ENCODE measurements at places on chromosomes 7 and 10.

DNA sequence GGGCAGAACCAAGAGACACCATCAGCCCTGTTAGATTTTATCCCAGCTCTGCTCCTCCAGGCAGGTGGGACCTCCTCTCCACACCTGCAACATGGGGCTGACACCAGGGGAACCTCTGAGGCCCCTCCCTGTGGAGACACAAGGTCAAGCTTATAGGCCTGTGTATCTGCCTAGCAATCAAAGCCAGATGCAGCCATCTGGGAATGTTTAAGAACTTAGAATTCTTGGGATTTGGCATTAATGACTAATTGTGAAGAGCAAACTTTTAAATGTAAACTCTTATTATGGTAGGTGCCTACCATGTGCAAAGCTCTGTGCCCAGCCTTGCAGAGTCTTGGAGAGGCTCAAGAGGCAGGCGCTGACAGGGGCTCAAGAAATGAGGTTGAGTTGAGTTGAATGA lies 52.1 kb downstream of the TBATA start:
- DNase-seq, result no peak

DNA sequence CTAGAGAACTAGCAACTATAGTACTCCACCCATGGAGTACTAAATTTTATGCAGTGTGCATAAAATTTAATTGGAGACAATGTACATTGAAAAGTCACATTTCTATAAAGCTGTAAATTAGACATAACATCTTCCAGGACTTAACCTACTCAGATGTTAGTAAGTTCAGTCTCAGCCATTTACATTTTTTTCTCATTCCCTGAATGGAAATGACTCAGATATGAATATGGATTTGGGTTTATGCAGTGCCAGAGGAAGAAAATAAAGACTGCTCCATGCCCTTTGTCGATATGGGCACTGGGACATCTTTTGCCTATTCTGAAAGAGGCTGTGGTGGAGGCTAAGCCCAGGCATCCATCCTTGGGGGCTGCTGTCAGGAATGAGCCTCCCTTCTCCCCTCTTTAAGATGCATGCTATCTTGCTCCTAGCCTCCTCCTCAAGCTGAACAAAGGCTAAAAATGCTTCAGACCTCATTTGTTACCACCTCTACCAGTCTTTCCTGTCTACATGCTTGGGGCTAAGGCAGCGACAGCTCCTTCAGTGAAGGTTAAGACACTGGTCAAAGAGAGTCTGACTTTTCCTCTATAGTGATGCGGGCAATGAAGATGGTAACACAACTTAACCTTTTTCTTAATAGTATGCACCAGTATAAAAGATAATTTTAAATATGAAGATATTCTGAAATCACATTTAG lies 486.8 kb upstream of the ANKRD30A start:
- no peak for DNase-seq

- DNase-seq, result no peak
These were observed 8.9 kb downstream of the PNLIP start for GRCh38 chr10:116554628-116555027.

DNA sequence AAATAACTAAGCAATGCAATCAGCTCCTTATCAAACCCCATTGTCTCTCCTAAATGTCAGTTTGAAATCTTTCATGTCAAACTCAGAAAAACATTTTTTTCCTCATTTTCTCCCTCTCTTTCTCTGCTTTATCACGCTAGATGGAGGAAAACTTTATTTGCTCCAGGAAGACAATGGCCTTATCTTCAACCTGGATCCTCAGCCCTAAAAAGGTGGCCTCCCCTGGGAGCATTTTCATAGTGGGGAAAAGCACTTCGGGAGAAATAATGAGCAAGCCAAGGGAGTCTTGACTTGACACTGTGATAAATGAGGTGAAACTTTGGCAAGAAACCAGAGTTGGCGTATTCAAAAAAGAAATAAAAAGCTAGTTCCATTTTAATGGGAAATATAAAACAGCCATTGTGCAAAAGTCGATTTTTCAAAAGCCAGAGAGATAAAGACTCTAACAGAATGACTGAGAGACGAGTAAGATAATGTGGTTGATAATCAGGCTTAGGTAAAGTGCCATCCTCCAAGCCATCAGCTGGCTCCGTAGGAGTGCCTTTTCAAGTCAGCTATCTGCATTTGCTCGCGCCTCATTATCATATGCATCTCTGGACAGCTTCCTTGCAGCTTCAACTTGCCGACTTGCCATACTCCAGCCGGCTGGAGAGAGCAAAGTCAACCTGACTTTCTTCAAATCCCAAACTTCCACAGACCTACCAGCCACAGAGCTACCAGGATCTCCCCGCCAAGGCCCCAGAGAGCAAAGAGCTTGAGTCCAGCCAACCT lies 19.9 kb downstream of the HABP2 start:
- no peak for DNase-seq

DNA sequence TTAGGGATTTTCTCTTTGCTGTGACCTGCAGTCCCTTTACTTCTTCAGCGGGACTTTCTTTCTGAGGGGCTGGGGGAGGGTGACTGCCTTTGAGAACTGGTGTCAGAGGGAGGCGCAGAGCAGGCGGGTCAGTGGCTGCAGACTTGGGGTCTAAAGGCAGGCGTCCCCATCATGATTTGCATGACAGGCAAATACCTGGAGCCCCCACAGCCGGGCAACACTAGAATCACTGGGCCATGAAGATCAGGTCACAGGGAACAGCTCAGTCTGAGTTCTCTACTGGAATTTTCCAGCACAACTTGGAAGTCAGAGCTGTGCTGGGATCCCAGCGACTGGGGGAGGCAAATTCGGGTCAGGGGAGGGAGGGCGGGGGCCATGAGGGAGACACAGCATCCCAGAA lies 29.2 kb upstream of the PITRM1 start:
- DNase-seq, result no peak

GRCh38 chr7:69126896-69127479 lies 471.3 kb upstream of the AUTS2 start:
- DNase-seq, result no peak

GRCh38 chr10:30782537-30783461 lies 153.2 kb upstream of the LYZL2 start:
- DNase-seq, result no peak

GRCh38 chr7:16813232-16813616 lies 8.4 kb upstream of the AGR2 start:
- DNase-seq, result no peak

DNA sequence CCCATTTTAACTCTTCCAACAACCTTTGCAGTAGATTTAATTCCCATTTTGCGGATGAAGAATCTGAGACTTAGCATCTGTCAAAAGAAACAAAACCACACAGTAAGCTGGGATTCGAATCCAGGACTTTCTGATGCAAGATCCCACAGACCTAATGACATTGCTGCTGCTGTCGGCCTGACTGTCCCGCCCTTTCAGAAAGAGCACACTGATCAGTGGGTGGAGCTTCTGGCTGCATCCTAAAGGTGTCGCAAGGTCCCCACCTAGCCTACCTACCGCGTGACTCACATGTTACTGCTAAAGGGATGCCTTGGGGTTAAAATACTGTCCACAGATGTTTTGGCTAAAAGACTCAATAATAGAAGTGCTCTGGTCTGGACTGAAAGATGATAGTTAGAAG lies 134.7 kb downstream of the EMX2 start:
- DNase-seq, result no peak

GRCh38 chr7:17212188-17212587 lies 86.3 kb upstream of the AHR start:
- no peak for DNase-seq

GRCh38 chr7:28419716-28420115 lies 7.4 kb downstream of the CREB5 start:
- DNase-seq, result no peak

GRCh38 chr7:32079510-32079909 lies 9.3 kb upstream of the PDE1C start:
- DNase-seq, result no peak

DNA sequence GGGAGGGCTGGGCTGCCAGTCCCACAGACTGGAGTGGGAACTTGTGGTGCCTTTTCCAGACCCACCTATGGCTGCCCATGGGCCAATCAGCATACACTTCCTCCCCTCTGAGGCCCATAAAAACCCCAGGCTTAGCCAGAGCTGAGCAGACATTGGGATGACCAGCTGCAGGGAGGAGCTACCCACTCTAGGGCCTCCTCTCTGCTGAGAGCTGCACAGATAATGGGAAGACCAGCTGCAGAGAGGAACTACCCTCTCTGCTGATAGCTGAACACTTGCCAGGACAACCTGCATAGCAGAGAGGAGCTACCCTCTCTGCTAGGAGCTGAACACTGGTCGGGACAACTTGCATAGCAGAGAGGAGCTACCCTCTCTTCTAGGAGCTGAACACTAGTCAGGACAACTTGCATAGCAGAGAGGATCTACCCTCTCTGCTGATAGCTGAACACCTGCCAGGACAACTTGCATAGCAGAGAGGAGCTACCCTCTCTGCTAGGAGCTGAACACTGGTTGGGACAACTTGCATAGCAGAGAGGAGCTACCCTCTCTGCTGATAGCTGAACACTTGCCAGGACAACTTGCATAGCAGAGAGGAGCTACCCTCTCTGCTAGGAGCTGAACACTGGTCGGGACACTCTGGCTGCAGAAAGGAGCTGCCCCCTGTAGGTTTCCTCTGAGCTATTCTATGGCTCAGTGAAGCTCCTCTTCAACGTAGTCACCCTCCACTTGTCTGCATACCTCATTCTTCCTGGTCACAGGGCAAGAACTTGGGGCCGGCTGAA lies 88.3 kb upstream of the CACUL1 start:
- no peak for DNase-seq

GRCh38 chr10:126369125-126369710 lies 19.1 kb downstream of the ADAM12 start:
- no peak for DNase-seq

DNA sequence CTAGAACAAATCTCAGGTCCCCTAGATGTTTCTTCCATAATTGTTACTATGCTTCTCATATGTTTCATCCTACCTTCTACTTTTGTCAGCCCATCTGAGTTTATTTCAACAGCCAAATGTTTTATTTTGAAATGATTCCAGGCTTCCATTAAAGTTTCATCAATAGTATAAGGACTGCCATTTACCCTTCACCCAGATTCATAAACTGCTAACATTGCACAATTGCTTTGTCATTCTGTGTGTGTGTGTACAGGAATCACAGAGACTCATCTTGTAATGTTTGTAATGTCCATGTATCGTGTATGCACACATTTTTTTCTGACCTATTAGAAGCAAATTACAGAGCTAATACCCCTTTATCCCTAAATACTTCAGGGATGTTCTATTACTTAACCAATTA lies 25.5 kb downstream of the MMRN2 start:
- no peak for DNase-seq

- DNase-seq, result no peak
These were observed 15.8 kb downstream of the MAT1A start for GRCh38 chr10:80273523-80274170.

- no peak for DNase-seq
These were observed 309.7 kb upstream of the NFE2L3 start for GRCh38 chr7:25842201-25842733.

DNA sequence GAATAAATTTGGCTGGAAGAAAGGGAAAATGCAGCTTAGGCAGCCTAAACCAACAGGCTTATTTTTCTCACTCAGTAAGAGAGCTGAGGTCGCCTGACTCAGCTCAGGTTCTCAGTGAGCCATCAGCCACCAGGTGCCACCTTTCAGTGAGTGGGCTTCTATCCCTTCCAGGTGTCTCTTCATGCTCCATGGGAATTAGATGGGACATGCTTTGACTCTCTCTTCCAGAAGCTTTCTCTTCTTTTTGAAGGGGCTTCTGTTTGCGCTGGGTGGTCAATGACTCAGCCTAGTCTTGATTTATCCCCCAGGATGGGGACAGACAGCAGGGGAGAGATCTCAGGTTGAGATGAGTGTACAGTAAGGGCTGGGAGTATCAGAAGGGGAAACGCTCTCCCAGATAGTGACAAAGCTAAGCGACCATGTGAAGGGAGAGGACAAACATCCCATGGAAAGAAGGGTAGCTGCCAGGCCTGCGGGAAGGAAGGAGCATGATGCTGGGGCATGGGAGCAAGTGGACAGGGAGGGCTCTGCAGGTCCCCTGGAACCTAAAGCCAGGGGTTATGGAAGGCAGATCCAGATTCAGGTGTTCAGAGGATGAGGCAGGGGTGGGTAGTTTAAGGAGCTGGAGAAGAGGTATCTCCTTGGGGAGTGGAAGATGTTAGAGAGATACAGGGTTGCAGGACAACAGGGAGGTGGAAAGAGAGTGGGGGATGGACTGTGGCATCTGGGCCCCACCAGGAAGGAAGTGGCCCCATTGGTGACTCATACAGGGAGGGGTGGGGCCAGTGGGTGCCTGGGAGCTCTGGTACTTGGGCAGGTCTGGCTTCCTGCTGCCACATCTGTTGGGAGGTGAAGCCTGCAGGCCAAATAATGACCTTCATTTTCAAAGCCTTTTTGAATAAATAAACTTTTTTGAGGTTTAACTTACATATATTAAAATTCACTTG lies 32.5 kb downstream of the OGDH start:
- peak; percentile 91 for DNase-seq

DNA sequence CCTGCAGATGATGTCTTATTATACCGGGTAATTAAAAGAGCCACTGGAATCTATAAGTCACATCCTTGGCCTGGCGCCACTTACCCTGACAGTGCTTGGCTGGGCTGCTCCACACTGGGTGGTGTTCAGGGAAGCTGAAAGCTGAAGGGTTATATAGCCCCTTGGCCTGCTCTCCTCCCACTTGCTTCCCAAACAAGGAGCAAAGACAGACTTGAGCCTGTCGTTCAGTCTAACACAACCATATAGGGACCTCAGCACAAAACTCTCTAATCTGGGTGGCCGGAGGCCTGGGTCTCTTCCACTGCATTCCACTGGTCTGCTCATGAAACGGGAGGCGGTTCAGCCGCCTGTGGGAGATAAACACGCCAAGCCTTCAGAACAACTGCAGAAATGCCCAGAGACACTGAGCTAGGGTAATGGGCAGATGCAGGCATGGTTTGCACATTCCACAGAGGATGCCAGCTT lies at the start of gene ACTA2:
TSS of gene ACTA2 (minus strand) at position 127 of the 465 bp plus-strand sequence. CDS start 3,843 bp downstream, outside the sequence.
- DNase-seq, result no peak

GRCh38 chr7:120273476-120273975 lies 551 bp downstream of the KCND2 start:
- DNase-seq, result no peak

GRCh38 chr7:91579837-91580236 lies 300.7 kb downstream of the MTERF1 start:
- no peak for DNase-seq

DNA sequence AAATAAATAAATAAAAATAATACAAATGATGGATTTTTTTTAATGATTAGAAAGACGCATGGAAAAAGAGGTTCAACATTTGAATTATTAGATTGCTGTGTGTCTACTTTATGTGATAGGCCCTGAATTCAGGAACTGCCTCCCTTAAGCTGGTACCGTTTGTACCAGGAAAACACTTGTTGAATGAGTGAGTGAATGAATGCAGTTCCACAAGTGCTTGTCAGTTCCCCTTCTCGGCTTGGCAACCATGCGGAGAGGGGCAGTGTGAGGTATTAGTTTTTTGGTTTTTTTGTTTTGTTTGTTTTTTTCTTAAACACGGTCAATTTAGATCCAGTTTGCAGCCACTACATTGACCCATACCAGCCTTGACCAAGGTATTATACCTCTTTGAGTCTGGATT lies 2.1 kb upstream of the DPY19L1 start:
- DNase-seq, result no peak

- peak; percentile 62 for DNase-seq
These were observed 6.1 kb downstream of the NPY start for GRCh38 chr7:24290004-24290641.

- no peak for DNase-seq
These were observed 45.6 kb downstream of the AUTS2 start for GRCh38 chr7:69643708-69644445.

GRCh38 chr10:26528048-26528447 lies 89.9 kb downstream of the APBB1IP start:
- no peak for DNase-seq

- DNase-seq, result peak; percentile 3
These were observed 202.8 kb downstream of the IPMK start for GRCh38 chr10:58064714-58065528.

- DNase-seq, result no peak
These were observed 26.5 kb upstream of the CHST15 start for GRCh38 chr10:124119946-124120345.
